ENCODE measurements at places on chromosomes 11 and 22.

DNA sequence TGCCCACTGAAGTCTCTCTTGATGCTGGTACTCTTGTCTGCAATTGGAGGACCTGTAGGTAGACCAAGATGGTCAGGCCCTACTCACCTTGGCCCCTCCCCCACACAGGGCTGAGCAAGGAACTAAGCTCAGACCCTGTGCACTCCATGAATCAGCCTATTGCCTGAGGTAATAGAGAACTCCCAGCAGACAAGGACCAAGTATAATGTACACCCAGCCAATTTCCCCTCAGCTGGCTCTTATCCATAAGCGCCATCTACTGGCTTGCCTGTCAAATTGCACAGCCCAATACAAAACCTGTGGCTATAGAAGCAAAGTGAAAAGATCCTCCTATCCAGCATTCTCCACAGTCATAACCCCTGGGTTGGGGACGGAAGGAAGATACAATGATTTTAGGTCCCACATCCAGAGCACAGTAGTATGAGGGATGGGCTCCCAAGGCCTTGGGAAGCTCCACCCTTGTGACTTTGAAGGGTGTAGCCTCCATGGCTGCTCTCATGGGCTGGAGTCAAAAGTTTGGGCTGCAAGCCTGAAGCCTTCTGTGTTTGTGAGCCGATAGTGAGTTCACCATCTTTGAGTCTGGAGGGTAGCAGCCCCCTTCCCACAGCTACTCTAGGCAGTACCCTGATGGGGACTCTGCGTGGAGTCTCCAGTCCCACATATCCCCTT is 56.0 kb downstream of the GLYATL2 start:
- peak; percentile 24 for DNase-seq

- DNase-seq: peak; percentile 12
Observed at GRCh38 chr11:74282914-74283371, 28.5 kb downstream of the P4HA3 start.

GRCh38 chr22:38345782-38346181 is 28.5 kb upstream of the CSNK1E start:
- no peak for DNase-seq

DNA sequence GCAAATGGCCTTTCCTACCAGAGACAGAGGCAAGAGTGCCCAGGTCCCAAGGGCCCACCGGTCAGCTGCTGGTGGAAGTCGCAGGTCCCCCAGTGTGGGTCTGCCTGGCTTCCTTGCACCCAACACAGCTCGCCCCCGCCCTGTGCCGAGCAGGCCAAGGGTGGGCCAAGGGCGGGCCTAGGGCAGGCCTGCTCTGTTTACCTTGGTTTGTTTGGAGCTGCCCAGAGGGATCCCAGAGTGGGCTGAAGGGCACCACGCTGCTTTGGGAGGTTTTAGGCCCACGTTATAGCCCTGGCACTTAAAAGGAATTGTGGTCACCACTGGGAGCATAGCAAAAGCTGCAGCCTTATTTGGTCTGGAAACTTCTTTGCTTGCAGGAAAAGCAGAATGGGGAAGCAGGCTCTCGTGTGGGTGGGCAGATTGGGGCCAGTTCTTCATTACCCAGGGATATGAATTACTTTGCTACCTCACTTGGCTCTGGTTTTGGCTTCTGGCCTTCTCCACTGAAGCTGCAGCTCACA is 38.0 kb downstream of the MRGPRD start:
- no peak for DNase-seq

DNA sequence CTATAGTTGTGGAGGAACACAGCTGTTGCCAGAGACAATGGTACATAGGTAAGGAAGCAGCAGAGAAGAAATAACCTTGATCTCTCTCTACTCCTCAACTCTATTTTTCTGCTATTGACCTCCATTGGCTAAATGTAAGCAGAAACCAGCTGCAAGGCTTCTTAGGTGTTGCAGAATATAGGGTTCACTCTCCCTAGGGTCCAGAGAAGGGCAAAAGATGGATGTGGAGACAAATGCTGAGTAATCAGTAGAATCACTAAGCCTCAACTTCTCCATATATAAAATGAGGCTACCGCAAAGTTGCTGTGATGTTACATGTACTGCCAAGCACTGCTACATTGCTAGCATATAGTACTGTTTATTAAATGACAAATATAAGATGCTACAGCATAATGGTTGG is 120.6 kb downstream of the PDE3B start:
- no peak for DNase-seq

- DNase-seq: no peak
Observed at GRCh38 chr11:116840224-116840745, 2.9 kb upstream of the APOA1 start.

GRCh38 chr11:8809241-8809938 is 101.6 kb upstream of the AKIP1 start:
- DNase-seq: no peak

GRCh38 chr11:66912361-66912760 is 45.8 kb downstream of the PC start:
- DNase-seq: no peak

DNA sequence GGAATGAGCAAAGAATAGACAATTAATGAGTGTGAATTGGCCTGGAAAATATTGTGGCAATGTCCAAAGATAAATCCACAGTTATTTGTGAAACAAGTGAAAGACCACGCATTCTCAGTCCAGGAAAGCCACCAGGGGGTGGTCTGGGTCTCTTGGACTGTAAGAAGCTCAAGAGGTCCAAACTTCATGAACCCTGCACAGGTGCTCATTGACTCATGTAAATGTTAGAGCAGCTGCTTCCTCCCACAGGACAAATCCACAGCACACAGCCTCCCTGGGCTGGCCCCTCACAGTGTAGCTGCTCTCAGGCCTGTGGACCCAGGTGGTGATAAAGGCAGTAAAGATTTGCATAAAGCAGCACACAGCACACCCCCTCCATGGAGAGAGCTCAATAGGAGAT is 114.0 kb downstream of the ZNF280B start:
- peak; percentile 60 for DNase-seq

DNA sequence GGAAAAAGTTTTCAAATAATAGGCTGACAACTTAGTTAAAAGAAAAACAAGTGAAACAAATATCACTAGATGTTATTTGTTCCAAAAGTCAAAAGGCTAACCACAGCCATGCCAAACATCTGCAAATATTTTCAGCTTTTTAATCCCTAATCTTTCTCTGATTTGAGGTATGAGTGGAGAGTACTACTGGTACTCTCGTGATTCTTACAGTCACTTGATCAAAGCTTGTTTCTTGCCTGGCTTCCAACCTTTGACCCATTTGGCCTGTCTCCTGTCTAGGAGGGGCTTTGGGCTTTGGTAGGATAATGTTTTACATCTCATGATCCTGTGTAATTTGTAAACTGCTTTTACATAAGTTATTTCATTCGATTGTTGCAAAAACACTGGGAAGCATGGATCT is 301.8 kb upstream of the SORL1-AS1 start:
- no peak for DNase-seq

- peak; percentile 50 for DNase-seq
Observed at GRCh38 chr11:108697872-108698473, 33.1 kb downstream of the DDX10 start.

DNA sequence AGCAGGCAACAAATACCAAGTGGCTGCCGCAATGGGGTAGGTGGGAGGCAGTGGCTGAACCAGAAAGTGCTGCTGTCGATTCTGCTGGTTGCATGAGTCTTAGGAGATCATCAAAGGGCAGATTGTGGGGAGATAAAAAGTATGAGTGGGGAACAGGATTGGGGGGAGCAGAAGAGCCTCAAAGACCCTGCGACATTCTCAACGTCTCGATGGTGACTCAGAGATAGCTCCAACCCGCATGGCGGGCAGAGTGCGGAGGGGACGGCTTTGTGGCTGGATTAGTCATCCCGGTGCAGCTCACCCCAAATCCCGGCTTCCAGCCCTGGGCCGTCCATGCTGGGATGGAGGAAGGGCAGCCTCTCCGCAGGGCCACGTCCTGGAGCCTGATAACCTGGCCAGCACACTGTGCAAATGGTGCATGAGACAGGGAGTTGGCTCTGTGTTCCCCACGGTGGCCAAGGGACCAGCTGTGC is 11.6 kb upstream of the RTN4R start:
- DNase-seq: no peak

- no peak for DNase-seq
Observed at GRCh38 chr11:122453586-122453985, 201.9 kb upstream of the UBASH3B start.

DNA sequence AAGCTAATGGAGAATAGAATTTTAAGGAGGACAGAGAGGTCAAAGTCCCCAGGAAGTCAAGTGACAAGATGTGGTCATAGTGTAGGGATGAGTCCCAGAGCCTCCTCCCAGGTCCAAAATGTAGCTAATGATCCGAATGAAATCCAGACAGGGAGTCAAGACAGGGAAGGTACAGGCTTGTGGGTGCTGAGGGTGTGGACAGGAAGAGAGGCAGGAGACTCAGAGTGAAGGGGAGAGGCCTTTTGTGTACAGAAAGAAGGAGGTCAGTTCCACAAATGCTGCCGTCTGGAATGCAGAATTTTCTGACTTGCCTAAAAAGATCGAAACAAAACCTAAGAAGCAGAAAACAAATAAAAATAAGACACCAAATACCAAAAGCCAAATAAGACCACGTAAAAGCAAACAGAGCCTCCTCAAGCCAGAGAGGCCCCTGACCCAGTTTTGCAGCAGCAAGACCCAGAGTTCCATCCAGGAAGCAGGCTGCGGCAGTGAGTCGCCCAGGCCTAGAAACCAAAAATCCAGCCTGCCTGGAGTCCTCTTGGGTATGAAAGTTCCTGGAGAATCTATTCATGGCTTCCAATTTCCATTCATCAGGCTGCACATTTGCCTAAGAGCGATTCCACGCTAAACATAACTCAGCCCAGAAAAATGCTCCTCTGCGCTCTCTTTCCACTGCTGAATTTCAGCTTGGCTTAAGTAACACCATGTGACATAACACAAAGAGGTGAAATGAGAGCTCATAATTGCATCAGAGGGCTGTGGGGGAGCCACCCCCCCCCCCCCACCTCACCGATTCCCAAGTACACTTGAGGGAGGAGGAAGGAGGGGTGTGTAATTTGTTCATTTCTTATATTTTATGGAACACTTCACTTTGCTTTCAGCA is 71.2 kb downstream of the KIRREL3 start:
- no peak for DNase-seq

- peak; percentile 47 for DNase-seq
Observed at GRCh38 chr11:9459667-9460321, 1.0 kb upstream of the ZNF143 start.

DNA sequence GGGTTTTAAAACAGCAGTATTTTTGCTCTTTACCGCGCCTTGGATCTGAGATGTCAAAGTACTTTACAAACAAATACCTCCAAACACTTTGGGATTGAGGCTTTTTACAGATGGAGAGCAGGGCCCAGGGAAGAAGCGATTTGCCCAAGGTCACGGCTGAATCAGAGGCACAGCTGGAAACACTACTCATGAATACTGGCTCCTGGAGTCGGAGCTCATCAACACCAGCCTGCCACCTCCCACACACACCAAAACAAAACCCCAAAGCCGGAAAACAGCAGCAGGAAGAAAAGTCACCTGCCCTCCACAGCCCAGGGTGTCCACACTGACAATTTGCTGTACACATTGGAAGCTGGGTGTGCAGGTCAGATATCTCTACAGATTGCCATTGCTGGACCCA is 339.4 kb downstream of the CADM1 start:
- DNase-seq: peak; percentile 72

GRCh38 chr11:131324921-131325570 is 45.4 kb upstream of the NTM start:
- DNase-seq: no peak

- DNase-seq: no peak
Observed at GRCh38 chr22:26828311-26828710, 170.9 kb downstream of the MIAT start.

DNA sequence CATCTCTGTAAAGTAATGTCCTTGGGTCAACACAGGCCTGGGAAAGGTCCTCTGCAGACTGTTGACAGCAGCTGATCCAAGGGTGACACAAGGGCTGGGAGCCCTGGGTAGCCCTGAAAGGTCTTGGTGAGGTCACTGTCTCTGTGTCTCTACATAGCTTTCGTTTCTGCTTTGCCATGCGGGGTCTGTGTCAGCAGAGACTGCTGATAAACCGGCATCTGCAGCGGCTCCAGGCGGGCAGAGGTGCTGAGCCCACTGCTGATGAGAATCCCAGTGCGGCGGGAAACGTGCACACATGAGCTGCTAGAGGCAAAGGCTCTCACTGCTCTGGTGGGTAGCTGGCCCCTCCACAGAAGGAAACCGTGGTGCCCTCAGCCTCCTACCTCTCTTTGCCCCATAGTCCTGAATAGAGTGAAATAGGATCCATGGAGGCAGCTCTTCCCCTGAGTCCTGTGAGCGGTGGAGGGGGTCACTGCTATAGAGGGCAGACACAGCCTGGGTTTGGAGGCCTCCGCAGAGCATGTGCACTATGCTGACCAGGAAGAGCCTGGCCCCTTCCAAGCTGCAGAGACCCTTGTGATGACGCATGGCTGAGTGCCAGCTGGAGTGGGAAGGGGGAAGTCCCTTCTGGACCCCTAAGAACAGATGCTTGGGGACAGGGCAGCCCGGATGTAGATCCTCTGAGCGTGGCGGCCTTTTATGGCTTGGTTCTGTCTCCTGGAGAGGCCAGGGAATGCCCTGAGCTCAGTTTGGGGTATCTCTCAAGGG is 17.8 kb upstream of the ST3GAL4 start:
- DNase-seq: no peak

DNA sequence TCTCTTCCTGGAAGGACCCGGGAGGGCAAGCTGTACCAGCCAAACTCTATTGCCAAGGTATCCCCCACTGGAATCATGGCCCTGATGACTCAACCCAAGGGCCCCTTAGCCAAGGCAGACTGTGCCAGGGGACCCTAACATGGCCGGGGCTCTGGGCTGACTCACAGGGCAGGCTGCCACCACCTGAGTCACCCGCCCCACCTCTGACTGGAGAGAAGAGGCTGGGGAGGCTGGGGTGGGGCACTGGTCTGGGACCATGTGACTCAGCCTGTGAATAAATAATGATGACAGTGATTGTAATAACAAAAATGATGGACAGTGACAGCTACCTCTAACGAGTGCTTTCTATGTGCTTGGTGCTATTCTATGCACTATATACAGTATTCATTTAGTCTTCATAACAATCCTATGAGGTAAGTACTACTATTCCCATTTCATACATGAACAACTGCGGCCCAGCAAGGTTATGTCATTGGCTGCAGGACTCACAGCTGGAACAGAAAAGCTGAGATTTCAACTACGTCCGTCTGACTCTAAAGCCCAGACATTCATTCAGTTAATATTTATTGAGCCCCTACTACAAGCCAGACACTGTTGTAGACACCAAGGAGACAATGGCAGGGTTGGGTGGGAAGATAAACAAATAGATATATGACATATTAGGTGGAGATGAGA is 84.2 kb downstream of the FBXO7 start:
- DNase-seq: no peak

- no peak for DNase-seq
Observed at GRCh38 chr22:17647991-17648390, 9.4 kb downstream of the BCL2L13 start.

GRCh38 chr11:5269715-5270147 is at the start of gene HBE1:
Gene HBE1, minus strand, starts transcription at chr11:5269945. Its CDS starts 55 bp downstream, at chr11:5269890.
- DNase-seq: no peak

GRCh38 chr22:20782083-20782482 is 8.2 kb downstream of the SERPIND1 start:
- DNase-seq: no peak

- DNase-seq: no peak
Observed at GRCh38 chr11:4514196-4514595, 30.8 kb upstream of the OR52M1 start.

- no peak for DNase-seq
Observed at GRCh38 chr22:19823191-19823901, 31.3 kb downstream of the GNB1L start.
